Activated T-cell treated with anti-CD3 and anti-CD28 coated beads for 1 hour (primary cell): ENCODE measurements at places on chromosomes 1 and 21.

DNA sequence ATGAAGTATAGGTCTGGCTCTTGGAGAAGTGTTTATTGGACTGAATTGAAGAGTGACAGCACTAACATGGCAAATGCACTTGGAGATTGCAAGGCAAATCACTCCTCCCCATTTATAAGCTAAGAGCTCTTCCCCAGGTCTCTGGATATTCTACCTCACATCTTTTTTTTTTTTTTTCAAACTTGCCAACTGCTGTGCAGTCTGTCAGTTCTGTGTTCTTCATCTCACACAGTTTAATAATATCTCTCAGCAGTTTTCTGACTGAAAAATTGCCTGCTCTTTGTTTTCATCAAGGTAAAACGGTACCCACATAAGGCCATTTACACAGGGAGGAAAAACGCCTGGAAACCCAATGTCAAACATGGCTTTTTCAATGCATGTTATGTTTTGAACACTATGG lies 186.1 kb upstream of the B3GALT2 start:
- no peak for DNase-seq

DNA sequence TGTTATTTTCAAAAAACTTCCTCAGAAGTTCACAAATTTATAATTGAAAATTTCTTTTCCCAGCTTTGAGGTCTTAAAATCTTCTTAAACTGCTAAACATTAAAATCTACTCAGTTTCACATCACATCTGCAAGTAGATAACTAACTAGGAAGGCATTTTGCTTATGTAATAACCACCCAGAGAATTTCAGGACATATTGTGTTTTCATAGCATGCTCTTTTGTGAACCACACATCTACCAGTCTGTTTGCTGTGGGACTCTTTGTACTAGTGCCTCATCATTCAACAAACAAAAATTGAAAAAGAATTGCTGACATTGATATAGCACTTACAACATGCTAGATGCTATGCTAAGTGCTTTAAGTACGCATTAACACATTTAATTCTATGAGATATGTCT lies 31.6 kb upstream of the C1orf146 start:
- no peak for DNase-seq

DNA sequence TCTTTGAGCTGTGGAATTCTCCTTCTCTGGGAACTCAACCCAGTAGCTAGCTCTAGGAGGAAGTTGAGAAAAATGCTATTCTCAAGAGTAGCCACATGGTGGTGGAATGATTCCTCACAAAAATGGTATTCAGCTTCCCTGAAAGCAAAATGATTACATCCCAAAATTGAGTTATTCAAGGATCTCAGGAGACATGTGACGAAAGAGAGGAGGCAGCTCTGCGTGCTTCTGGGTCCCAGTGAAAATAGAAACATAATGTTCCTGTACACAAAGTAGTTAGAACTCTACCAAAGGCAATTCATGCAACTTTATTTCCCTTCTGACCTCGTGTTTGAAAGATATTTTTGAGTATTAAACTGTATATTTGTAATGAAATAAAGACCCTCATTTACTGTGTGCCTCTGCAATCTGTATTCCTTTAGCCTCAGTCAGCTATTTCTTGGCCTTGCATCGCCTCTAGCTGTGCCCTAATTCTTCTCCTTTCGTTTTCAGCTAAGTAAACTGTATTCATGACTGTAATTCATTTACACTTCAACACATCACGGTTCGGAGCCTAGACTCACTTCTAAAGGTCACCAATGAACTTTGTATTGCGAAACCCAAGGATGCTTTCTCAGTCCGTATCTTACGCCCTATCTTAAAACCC lies 167.3 kb downstream of the FASLG start:
- DNase-seq = no peak

DNA sequence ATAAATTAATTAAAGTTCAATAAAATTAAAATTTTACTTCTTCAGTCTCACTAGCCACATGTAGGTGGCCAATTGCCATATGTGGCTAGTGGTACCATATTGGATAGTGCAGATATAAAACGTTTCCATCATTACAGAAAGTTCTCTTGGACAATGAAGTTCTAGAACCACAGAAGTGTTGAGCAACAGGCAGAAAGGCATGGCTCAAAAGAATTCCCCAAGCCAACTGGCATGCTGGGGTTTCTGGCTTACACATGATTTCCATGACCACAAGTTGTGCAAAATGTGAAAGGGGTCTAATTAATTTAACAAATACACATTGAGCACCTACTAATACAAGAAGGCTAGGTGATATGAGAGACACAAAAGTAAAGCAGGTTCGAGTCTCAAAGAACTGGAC lies 72.2 kb upstream of the CDC42BPA start:
- DNase-seq = no peak

DNA sequence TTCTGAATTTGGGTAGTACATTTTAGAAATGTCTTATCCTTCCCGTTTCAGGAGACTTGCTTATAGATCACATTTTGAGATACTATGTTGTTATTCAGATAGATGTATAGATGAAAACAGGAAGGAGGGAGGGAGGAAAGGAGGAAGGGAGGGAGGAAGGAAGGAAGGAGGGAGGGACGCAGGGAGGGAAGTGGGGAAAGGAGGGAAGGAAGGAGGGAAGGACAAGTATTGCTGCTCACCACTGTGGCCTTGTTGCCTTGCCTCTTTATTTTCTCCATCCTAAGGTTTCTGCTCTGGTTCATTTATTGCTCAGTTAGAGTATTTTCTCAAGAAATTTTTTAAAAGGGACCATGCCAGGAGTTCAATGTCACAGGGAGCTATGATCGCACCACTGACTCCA lies 134.3 kb downstream of the LTN1 start:
- no peak for DNase-seq

DNA sequence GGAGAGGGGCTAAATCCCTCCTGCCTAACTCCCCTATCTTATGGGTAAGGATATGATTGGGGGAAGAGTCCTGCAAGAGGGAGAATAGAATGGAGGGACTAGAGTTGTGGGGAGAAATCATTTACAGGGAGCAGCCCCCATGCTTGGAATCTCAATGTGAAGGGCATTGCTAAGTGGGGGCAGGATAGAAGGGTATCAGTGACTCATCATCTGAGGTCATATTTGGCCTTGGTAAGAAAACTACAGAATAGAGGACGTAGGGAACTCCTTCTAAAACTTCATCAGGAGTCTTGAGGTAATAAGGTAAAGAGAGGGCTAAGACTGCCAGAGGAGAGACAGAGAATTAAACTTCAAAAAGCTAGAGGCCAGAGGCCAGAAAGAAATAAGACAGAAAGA lies 487 bp downstream of the HJV start:
- DNase-seq = no peak

DNA sequence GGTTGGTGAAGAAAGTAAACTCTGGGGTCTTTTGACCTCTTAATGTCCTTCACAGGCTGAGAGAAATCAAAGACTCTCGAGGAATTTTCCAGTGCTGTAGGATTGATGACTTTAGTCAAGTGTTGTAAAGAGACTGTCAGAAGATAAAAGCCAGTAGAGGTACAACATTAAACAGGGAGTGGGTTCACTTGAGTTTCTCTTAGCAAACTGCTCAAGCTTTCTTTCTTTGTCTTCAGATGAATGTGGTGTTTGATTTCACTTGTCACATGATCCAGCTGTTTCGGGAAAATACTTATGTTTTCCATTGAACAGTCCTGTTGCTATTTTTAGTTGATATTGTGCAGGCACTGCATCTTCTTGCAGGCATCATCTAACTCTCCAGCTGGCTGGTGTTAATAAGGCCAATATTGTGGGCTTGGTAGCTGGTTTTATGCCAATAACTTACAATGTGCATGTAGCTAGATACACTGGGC lies 45.6 kb downstream of the XCL2 start:
- no peak for DNase-seq
